Stimulated activated CD4-positive, alpha-beta T cell treated with anti-CD3 and anti-CD28 coated beads, Interleukin-1b, Interleukin-23, amount 100 ng/mL, for 1 hour (primary cell): ENCODE measurements at places on chromosomes 6 and 20.
A peak's percentile ranks its signal among the peaks of the same experiment; 100 is the strongest.

DNA sequence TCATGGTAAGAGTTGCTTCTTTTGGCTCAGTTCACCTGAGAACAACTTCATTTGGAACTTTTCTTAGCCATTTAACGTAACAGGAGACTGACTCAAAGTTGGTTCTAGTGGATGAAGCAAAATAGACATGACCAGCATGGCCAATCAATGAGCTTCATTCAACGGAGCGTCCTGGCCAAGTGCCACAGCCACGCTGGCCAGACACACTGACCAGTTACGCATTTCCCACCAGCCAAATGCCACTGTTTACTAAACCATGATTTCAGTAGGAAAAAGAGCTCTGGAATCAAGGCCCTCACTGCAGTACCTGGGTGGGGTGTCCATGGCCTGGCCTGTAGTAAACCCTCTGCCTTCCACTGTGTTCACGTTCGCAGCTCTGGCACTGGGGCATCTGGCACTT, 80.4 kb downstream of the POPDC3 start:
- no peak for DNase-seq

- no peak for DNase-seq
Observed at GRCh38 chr6:46610862-46611553, 41.6 kb downstream of the CYP39A1 start.

DNA sequence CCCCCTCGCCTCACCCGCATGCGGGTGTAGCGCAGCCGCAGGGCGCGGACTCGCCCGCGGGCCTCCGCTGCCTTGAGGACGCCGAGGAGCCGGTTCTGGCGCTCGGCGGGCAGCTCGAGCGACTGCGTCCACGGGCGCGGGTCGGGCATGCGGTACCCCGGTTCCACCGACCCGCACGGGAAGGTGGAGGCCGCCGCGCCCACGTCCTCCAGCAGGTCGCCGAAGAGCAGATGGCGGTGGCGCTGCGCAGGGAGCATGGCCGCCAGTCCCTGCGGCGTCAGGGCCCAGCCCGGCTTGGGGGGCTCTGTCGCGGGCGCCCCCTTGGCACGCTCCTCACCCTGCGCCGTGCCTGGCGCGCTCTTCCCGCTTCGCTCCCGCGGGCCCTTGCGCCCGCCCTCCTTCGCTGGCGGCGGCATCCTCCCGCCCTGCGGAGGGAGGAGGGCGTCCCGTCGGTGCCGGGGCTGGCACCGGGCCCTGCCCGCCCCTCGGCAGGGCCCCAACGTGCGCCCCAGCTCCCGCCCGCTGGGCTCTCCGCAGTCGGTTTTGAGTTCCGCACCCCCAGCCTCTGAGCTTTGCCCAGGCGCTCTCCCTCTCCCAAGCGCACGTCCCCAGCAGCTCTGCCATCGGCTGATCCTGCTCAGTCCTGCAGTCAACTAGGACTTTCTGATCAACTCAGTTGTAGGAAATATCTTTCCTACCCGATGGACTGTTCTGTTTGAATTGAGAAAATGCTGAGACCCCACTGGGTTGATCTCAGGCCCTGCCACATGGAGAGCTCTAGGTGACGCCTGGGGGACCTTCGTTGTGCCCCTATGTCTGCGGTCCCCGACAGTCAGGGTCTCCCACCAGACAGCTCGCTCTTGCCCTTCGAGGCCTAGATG, at the start of gene LKAAEAR1:
Gene LKAAEAR1 (minus strand): TSS at position 595 of the 881 bp plus-strand sequence. CDS start 179 bp downstream, at position 416.
- no peak for DNase-seq

- DNase-seq, result no peak
Observed at GRCh38 chr20:25745738-25746137, 49.1 kb upstream of the ZNF337 start.

DNA sequence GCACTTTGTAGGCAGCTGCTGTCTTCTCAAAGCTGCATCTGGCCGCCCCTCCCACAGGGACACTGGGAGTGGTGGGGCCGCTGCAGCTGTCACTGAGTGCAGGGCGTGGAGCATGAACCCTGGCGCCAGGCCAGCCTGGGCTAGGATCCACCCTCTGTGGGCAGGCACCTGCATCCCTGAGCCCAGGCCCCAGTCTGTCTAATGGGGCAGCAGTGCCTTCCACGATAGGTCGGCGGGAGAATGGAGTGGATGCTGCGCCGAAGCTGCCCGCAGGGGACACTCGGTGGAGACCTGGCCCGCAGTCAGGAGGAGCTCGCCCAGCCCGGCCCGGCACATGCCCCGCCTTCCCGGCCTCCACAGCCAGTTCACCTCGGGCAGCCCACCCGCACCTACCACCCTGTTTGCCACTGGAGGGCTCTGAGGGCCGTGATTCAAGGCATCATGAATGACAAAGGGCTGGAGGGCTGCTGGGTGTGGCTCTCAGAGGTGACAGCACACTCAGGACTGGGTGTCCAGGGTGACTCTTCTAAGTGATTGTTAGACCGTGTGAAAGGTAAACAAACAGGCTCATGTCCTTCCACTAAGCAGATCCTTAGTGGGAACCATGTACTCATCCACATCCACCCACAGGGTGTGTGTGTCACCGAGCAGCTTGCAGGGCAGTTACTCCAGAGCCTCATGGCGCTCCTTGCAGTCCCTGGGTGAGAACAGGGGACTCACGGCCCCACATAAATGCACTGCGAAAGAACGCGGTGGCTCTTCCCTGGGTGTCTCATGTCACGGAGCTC, 133.9 kb downstream of the AGPAT4 start:
- no peak for DNase-seq

GRCh38 chr6:75171986-75172385, 33.9 kb downstream of the COL12A1 start:
- DNase-seq, result no peak

DNA sequence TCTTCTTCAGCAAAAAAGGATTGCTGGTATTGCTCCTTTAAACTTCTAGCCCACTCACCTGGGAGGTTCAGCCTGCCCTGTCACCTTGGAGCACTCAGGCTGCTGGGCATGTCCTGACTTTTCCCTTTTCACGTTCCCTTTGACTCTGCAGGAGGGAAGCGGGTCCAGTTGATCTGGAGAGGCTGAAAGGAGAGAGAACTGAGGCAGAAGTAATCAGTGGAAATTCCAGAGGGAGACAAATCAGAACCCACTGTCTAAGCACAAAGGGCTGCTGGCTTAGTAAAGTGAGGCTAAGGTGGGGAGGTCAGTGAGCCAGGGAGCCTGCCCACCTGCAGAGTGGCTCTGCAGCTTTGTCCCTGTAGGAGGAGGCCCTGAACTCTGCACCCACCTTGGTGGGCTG, 9.7 kb upstream of the SYNDIG1 start:
- DNase-seq, result no peak

DNA sequence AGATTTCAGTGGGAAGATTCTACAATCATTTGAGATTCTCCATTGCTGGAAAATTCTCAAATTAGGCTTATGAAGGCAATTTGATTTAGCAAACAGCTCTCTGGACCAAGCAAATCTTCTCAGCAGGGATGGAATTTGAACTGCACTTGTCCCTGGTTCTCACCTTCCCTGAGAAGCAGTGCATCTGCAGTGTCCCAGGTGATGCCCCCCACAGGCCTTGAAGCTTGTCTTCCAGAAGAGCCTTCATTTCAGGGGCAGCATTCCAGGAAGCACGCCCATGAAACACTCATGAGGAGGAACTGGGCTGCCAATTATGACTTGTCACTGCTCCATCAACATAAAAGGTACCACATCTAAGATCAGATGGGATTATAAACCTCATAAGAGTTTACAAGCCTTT, 82.8 kb upstream of the HDAC2 start:
- DNase-seq, result no peak

DNA sequence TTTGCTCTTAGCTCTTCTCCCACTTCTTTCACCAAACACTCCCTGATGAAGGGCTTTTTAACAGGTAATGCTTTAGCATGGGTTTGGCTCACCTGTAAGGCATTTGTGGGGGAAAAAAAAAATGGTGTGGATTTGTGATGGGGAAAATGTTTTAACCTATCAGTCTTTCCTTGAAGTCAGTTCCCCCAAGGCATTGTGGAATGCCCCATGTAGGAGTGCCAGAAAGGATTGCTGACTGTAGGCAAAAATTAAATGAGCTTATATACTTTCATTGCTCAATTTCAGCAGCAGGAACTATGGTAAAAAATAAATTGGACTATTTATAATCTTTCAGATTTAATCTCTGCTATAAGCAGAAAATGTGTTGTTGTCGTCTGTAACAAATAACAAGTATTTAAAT, 10.6 kb upstream of the SASH1 start:
- no peak for DNase-seq

DNA sequence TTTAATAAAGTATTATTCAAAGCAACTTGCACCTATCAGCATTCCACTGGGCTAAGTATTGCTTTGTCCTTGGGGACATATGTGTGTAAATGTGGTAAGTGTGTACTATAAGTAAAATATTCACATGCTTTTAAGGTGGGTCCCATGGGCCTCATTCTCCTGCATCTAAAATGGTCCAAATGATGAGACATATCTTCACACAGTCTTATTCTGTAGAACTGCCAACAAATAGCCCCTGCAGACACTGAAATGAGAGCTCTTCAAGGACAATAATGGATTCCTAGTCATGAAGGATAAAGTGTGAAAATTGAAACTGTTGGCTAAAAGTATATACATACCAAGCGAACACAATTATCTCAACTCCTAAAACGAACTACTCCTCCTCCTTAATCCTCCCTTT, 81.8 kb downstream of the SMLR1 start:
- no peak for DNase-seq

DNA sequence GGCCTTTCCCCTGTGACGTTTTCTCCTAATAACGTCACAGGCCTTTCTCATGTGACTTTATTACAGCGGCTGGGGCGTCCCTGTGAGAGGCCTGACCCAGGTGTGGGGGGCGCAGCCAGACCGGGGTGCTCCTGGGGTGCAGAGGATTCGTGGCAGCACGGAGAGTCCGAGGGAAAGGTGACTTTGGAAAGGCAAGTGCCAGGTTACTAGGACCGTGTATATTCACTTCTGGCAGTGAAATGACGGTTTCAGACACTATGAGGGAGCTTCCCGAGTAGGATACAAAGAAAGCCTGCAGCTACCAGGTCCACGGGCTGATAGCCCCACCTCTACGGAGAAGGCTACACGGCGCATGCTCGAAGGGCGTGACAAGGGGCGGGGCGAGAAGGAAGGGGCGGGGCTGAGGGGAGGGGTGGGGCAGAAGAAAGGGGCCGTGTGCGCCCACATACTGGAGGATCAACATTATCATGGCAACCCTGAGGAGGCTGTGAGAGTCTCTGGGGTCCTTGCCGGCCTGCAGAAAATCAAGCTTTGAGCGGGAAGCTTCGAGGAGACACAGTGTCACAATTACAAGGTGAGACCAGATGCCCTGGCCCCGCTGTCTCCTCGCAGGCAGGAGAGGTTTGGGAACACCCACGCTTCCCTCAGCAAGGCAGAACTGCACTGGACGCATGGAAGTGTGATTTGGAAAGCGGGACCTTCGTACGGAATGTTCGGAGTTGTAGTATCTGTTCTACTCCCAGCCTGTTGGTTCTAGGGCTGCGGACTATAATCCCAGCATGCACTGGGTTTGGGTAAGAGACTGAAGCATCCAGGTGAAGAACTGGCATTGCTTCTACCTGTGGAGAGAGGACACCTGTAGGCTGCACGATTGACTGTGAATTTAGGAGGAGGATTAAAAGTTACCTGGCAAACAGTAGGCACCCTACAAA, 54.4 kb upstream of the ZNF337 start:
- DNase-seq, result peak; percentile 29

- DNase-seq, result no peak
Observed at GRCh38 chr6:158848490-158848895, 29.3 kb upstream of the EZR start.

DNA sequence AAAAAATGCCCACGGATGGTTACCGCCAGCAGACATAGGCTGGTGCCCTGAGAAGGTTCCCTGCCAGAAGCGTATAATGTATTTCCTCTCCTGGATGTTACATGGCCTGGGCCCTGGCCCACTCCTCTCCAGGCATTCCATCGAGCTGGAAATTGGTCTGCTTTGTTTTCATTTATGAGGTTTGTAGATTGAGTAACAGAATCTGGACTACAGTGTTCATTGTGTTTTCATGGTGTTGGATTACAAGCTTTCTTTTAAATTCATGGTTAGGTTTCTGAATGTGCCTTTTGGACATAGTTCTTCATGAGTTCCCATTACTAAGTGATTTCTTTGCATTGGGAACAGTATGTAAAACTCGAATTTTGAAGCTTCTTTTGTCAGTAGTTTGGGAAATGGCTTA, 6.4 kb downstream of the TIAM2 start:
- DNase-seq, result no peak

DNA sequence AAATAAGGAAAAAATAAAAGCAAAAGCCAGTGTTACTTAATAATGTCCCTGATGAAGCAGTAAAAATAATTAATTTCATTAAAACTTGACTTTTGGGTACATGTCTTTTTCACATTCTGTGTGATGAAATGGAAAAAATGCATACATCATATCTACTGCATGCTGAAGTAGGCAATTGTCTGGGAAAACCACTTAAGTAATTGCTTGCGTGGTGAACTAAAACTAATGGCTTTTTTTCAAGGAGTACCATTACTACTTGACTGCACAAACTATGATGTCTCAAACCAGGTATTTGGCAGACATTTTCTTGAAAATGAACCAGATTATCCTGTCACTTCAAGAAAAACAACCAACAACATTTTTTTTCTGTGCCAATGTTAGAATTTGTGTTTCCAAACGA, 91.3 kb upstream of the AKIRIN2 start:
- no peak for DNase-seq

- no peak for DNase-seq
Observed at GRCh38 chr6:382883-383810, 8.4 kb upstream of the IRF4 start.

- no peak for DNase-seq
Observed at GRCh38 chr20:46838011-46838410, 56.6 kb upstream of the EYA2 start.

DNA sequence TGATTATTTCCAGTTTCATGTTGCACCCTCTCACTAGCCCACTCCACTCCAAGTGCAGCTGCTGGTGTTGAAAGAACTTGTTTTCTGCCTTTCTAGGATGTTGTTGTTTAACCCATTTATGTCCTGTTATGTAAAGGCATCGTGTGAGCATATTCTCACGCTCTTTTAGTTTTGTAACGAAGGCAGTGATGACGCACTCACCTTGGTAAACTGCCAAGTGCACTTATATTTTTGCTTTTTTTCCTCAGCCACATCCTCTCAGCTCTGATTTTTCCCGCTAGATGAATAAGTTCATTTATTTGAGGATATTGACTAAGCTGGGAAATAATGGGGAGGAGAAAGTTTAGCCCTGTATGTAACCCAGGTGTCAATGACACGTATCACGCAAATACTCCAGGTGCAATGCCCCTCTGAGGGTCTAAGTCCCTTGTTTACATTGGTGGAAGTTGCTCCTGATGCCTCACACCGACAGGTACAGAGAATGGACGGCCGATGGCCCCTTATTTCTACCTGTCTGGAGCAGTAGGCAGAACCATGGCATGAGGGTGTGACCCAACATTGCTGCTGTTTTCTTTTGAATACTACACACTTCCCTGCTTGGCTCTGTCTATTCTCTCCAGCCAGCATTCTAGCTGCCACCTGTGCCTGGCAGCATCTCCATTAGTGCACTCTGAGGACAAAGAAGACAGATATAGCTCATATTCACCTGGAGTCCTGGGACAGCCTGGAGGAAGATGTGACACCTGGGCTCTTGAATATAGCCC, 132.7 kb upstream of the SLC24A3 start:
- DNase-seq, result no peak

- DNase-seq, result no peak
Observed at GRCh38 chr6:108009894-108010293, 51.9 kb upstream of the SEC63 start.

- DNase-seq, result no peak
Observed at GRCh38 chr6:54646069-54646950, 200.3 kb upstream of the FAM83B start.
